ENCODE measurements at places on chromosomes 12 and 14.

DNA sequence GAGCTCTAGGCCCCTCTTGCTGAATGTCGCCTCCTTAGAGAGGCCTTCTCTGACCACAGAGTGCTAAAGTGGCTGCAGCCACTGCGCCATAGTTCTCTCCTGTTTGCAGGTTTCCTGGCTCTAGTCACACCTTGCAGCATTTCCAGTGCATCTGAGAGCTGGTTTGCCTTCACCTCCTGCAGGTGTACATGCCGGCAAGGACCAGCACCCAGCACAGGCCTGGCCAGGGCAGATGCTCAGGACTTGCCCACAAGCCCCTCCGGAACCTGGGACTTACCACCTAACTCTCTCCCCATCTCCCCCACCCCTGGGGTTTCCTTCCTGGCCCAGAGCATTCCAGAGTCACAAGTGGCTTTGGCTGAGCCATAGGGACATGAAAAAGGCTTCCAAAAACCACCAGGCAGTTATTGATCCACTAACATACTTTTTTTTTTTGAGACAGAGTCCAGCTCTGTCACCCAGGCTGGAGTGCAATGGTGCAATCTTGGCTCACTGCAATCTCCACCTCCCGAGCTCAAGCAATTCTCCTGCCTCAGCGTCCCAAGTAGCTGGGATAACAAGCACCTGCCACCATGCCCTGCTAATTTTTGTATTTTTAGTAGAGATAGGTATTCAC lies 9.1 kb downstream of the ITPK1 start:
- DNase-seq, result no peak

GRCh38 chr14:27026097-27026496 lies 428.3 kb upstream of the NOVA1 start:
- no peak for DNase-seq

DNA sequence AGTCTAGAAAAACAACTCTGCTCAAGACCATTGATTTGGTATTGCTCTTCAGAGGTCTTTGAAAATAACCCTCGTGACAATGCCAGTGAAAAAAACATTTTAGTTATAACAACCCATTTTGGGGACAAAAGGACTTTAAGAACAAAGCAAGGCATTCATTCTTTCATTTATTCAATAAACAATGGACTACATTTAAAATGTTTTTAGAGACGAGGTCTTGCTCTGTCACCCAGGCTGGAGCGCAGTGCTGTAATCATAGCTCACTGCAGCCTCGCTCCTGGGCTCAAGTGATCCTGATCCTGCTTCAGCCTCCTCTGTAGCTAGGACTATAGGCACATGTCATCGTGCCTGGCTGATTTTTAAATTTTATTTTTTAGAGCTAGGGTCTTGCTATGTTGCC lies 7.7 kb upstream of the KICS2 start:
- no peak for DNase-seq

DNA sequence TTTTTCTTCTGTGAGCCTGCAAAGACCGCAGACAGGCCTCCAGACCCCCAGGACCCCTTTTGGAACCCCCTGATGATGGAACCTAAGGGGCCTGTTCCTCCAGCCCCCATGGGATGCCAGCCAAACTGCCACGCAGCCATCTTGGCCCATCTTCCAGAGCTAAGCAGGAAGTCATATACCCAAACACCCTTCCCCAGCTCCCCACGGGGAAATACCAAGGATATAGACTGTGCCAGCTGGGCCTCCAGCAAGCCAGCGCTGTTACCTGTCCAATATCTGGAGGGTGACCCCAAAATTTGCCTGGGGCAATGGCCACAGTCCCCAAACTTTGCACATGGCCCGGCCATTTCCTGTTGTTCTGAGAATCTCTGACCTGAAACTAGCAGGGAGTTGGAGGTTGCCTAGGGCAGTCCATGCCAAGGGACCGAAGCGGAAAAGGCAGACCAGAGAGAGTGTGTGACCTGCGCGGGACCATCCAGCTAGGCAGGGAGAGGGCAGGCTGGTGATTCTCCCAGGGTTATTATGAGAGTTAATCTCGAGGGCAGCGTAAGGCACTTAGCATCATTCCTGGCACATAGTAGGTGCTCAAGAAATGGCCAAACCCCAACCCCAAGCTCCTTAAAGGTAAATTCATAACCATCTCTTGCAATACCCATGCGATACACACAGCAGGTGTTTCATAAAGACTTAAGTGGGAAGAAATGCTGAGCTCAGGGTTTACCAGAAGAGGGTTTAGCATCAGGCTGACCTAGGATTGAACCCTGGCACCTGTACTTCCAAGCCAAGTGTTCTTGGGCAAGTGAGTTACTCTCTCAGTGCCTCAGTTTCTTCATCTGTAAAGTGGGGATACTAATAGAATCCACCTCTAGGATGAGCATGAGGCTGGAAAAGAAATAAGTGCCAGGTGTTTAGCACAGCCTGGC lies 2.6 kb upstream of the RASAL1 start:
- no peak for DNase-seq

- DNase-seq, result no peak
These were observed 15.3 kb upstream of the BCL7A start for GRCh38 chr12:122006186-122006926.

DNA sequence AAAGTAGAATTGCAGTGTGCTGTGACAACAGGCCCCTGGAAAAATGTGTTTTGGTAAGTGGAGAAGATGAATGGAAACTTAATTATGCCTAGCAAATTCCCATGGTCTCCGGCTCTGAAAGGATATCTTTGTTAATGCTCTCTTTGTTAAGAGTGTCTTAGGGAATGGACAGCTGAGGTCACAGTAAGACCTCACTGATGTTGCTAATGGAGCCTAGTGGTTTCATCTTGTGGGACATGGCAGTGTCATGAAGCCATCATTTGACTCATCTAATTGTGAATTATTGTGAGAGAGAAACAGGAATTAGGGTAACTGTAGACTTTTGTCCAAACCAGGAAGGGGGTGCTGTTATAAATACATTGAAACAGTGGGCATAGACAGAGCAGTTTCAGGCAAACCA lies 330.3 kb downstream of the TMTC2 start:
- DNase-seq, result no peak

DNA sequence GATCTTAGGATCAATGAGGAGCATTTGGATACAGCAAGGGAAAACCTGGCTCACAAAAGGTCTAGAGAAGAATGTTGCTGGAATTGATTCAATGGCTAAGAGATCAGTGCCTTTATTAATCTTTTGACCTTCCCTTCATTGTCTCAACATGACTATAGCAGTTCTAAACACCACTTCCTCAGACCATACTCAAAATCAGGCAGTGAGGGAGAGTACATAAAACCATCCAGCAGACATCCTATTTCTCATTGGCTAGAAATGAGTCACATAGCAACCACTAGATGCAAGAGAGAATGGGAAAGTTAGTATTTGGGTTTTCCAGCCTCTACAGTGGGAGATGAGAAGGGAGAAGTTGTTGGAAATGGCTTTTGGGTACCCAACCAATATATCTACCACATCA lies 151.4 kb upstream of the NUDT4 start:
- no peak for DNase-seq

DNA sequence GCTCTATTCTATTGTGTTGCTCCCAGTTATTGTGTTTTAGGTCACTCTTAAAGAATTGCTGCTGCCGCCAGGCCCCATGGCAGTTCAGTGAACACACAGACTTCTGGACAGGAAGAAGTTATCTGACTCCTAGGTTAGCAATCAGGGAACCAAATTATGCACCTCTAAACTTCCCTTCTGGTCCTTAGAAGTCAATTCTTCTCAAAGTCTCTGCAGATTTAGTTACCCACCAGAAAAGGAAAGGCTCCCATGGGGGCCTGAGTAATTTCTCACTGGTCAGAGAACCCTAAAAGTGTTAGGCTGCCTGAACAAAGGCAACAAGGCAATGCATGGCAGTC lies 10.0 kb downstream of the EMP1 start:
- no peak for DNase-seq

DNA sequence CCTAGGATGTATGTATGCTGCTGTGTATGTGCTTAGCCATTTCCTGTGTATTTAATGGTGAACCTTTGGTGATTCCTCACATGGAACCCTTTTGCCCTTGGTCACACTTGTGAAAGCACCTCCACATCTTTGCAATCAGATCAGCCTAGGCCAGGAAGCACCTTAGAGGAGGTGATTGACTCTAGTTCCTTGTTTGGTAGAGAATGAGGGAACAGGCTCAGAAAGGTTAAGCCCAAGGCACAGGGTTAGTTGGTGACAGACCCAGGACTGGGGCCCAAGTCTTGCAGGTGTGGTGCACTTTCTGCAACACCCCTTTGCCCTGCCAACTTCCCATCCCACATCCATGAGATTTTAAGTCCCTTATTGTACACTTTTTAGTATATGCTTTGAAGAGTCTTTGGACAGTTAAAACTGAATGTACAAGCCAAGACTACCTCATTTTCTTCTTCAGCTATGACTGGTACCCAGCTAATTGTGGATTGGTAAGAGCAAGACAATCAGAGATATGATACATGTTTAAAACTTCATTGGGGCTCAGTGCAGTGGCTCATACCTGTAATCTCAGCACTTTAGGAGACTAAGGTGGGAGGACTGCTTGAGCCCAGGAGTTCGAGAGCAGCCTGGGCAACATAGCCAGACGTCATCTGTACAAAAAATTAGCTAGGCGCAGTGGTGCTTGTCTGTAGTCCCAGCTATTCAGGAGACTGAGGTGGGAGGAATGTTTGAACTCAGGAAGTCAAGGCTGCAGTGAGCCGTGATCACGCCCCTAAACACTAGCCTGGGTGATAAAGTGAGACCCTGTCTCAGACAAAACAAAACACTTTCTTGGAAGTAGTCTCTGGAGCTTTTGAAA lies 71.1 kb downstream of the RASSF3 start:
- no peak for DNase-seq

DNA sequence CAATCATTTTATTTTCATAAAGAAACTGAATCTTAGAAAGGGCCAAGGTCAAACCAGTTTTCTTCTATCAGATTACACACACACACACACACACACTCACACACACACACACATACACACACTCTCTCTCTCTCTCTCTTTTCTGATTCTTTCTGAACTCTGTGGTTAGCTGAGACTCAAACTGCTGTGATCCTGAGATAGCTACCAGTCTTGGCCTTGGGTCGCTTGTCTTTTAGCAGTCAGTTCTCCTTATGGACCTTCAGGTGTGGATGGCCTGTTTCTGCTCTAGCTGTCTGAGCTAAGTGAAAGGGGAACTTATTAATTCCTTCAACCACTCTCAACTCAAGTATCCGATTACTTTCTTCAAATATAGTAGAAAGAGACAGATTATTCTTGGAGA lies 145.1 kb downstream of the GRIP1 start:
- no peak for DNase-seq

DNA sequence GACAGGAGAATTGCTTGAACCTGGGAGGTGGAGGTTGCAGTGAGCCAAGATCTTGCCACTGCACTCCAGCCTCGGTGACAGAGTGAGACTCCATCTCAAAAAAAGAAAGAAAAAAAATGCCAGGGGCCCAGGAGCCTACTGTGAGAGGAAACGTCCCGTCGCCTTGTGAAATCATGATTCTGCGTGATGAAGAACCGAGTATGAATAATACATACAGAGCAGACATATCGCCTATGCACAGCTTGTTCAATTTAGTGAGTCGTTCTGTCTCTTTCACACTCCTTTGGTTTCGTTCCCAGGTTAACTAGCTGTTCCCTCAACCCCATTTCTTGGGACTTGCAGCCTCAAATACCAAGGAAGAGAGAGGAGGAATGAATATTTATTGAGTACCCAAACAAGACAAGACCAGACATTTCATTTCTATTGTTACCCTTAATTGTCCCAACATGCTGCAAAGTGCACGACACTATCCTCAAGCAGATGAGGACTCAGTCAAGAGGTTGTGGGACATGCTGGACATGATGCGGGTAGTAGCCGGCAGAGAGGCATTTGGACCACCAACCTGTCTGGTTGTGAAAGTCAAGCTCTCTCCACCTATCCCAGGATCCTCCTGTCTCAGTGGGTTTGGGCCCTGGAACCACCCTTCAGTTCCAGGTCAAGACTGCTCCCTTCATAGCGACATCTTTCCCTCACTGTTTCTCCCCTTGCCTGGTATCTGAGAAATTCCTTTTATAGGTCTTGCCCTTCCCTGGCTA lies 8.6 kb upstream of the CD27 start:
- no peak for DNase-seq

- DNase-seq, result no peak
These were observed 2.2 kb downstream of the ZFP36L1 start for GRCh38 chr14:68790644-68791077.

GRCh38 chr12:114656906-114657596 lies 26.9 kb downstream of the TBX3 start:
- no peak for DNase-seq

DNA sequence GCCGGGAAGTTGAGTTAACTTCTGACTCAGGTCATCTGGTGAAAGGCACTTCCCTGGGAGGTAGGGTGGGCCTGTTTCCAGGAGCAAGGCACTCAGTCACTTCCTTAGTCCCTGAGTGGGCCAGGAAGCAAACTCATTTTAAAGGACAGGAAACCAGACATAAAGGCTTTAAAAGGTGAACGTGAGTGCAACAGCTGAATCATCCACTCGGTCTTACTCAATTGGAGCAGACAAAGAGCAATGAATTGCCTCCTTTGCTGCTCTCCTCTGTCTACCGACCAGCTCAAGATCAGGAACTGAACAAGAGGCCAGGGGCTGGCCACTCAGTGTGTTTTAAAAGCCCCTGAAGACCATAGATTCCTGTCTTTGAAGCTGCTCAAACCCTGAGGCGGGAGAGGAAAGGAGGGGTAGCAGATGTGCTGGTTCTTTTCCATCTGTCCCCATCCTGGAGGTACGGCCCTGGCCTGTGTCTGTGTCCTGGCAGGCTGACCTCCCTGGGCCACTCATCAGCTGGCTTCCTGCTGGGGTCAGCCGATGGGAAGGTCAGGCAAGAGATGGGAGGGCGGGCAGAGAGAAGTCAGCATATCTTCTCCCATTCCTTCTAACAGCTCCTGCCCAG lies 148.9 kb downstream of the PPM1H start:
- DNase-seq, result no peak

- no peak for DNase-seq
These were observed 17.5 kb downstream of the BIN2 start for GRCh38 chr12:51306507-51306906.

DNA sequence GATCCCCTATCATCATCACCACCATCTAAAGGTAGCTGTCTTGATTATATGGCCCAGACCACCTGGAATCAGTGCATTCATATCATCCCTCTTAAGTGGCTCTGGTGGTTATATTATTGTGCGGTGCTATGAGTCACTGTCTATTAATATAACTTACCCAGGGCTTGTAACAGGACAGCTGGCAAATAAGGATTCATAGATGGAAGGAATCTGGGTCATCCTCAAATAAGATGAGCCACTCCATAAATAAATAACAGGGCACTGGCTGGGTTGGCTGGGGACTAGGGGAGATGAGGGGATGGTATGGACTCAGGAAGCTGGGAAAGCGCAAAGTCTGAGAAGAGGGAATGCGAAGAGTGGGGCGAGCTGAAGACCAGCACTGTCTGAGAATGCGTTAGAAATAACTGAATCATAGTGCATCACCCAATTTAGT lies 216.1 kb downstream of the NUAK1 start:
- DNase-seq, result no peak

DNA sequence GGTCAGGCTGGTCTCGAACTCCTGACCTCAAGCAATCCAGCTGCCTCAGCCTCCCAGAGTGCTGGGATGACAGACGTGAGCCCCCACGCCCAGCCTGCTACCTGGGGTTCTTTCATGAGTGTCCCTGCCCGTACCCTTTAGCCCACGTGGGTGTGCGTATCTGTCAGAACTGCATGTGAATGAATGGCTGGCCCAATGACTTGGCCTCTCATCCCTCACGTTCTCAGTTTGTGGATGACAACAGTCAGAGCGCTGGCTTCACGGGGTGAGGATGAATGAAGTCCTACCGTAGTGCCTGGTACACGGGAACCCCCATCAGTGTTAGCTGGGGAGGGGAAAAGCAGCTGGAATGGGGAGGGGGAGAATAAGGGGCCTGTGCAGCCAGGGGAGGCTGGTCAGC lies 16.1 kb upstream of the ZDHHC22 start:
- DNase-seq, result no peak

GRCh38 chr12:2689393-2689792 lies 105.4 kb upstream of the FKBP4 start:
- no peak for DNase-seq

All from NCI-H2081 treated with DMSO at 0.1 percent for 48 hours (cell line).